ENCODE measurements at places on chromosomes 2 and 18.

- DNase-seq = no peak
These were observed 124.4 kb upstream of the TRIB2 start for GRCh38 chr2:12592296-12592695.

GRCh38 chr2:4085186-4085585, 381.8 kb downstream of the DCDC2C start:
- DNase-seq = no peak

DNA sequence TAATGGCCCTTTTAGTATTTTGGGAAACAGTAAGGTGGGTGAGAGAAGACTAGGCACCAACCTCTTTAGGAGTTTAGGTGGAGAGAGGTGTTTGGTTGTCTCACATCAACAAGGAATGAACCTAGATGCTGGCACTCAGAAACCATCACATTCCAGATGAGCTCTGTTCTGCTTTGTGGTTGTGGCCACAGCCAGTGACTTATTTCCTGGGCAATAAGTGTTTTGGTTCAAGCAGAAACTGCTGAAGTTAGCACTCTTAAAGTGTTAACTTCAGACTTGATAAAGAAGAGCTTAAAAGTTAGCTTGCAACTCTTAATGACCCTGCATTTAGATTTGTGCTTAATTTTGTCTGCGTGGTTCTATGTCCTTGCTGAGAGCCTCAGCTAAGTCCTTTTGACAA, 929.2 kb downstream of the SLC4A3 start:
- no peak for DNase-seq

DNA sequence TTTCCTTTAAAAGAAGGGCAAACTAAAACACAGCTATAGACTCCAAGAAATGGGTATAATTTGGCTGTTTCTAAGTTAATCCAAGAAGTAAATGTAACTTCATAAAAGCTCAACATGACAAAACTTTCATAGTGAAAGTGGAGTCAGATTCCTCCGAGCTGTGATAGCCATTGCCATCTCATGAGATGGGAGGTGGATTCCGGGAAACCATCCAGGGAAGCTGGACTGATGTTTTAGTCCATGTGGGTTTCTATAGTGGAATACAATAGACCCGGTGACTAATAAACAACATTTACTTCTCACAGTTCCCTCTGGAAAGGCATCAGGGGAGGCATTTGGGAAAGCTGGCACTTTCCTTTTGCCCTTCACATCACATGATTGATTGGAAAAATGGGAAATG, 10.0 kb upstream of the LAPTM4A start:
- DNase-seq = no peak

- no peak for DNase-seq
These were observed 176.1 kb upstream of the KLF7 start for GRCh38 chr2:207341804-207342203.

All from amygdala (tissue), 56 donors.